Stimulated activated CD4-positive, alpha-beta T cell treated with anti-CD3 and anti-CD28 coated beads, Interleukin-4, amount 100 ng/mL, for 4 hours (primary cell): ENCODE measurements at places on chromosomes 3 and 15.

DNA sequence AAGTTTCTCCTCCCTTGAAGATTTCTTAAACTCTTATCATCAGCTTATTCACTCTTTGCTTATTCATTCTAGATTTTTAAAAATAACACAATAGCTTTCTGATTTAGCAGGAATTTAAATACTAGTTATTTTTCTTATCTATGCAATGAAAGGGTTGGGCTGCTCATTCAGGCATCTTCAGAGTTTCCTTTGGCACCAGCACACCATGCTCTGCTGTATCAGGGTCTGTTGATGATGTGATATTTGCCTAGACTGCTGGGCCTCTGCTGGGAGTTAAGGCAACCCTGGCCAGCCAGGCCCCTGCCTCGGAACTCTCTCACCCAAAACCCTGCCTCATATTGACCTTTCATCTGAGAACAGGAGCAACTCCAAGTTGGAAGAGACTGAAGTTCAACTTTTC is 35.0 kb downstream of the DRD3 start:
- no peak for DNase-seq

GRCh38 chr3:60085649-60086048 is 1035.8 kb upstream of the CFAP20DC start:
- DNase-seq = no peak

DNA sequence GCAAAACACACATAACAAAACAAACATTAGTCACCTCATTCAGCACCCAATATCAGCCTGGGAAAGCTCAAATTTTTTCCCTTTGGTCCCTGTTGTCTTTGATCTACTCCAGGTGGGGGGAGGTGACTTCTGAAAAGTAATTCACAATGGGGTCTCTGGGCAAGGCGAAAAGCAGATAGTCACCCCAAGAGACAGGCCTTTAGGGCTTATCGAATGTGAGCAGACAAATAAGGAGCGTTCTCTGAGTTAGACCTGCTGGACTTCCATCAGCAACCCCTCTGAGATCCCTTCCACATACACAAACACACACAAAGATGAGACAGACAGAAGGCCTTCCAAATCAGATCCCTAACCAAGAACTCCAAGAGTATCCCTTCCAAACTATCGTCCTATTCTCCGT is 171.0 kb upstream of the SMAD3 start:
- DNase-seq = no peak

DNA sequence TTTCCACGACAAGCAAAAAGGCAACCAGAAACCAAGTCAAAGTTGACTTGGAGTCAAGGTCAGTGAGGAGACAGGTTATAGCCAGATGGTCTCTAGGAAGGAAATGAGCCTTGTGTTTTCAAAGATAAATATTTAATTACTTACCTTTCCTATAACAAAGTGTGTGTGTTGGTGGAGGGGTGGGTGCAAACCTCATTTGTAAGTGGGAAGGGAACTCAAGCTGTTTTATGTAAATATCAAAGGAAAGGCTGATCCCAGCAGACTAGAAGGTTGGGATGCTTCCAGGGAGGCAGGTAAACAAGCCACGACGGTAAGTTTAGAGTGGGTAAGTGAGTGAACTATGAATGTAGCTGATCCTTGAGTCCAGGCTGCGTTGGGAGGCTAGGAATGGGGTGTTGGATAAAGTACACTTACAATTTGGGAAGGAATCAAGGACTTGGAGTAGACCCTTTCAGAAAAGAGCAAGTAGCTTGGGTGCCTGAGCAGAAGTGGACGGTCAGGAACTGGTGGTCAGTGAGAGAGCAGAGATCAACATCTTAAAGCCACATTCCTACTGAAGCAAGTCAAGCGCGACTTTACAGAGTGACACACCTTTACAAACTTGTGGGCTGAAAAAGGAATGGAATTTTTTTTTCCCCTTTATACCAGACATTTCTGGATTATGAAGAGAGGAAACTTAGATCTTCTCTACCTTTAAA is 82.0 kb upstream of the TBL1XR1 start:
- DNase-seq = no peak

- no peak for DNase-seq
Observed at GRCh38 chr3:10665592-10665991, 150.4 kb upstream of the SLC6A11 start.

DNA sequence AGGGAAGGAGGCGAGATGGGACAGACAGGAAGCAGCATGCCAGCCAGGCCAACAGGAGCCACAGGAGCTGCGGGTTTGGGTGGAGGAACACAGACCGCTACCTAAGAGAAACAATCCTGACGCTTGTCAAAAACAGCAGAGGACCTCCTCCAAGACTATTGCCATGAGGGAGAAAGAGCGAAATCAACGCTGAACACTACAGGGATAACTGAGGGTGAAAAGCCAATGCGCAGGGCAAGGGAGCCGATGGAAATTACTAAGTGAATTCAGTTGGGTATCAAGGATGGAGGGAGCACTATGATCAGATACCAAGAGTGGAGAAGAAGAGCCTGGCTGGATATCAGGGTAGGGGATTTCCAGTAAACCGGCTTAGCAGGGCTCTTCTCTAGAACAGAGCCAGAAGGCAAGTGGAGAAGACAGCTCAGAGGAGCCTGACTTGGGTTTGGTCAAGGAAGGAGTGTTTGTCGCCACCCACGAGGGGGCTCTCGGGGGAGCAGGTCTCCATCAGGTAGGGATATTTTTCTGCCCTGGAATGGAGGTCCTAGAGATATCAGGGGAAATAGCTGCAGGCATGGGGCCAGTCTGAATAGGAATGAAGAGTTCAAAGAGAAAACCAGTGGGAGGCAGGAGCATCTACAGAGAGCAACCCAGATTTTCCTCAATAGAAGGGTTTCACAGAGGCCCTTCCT is 48.4 kb downstream of the SLC41A3 start:
- no peak for DNase-seq

DNA sequence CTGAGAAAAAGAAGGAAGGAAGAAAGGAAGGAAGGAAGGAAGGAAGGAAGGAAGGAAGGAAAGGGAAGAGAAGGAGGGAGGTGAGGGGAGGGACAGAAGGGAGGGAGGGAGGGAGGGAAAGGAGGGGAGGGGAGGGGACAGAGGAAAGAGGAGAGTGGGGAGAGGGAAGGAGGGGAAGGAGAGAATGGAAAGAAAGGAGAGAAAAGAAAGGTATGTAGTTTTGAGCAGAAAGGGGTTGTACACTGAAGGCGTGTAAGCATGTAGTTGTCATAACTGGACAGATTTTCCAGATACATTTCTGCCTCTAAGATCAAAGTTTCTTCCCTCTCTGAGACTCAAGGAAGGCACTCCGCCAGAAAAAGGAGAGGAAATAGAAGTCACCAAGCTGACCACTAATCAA is 113.4 kb upstream of the KBTBD8 start:
- no peak for DNase-seq
